Jurkat, Clone E6-1 (cell line): ENCODE measurements at places on chromosomes 3 and 15.
A peak's percentile ranks its signal among the peaks of the same experiment; 100 is the strongest.

DNA sequence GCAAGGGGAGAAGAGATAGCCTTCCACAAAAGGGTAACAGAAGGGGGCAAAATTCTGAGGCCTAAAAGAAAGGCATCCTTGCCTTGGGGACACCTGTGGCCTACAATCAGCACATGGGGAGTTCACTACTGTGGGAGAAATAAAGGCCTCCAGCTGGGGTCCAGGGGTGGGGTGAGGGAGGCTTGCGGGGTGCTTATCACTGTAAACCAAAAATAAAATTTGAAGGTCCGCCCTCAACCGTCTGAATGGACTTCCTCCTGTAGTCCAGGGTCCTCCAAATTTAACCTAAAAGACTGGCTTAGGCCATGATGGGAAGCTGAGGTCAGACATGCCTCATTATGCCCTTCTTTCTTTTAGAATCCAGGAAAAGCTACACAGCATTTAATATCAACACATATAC is 2.1 kb upstream of the POLR2M start:
- no peak for DNase-seq

DNA sequence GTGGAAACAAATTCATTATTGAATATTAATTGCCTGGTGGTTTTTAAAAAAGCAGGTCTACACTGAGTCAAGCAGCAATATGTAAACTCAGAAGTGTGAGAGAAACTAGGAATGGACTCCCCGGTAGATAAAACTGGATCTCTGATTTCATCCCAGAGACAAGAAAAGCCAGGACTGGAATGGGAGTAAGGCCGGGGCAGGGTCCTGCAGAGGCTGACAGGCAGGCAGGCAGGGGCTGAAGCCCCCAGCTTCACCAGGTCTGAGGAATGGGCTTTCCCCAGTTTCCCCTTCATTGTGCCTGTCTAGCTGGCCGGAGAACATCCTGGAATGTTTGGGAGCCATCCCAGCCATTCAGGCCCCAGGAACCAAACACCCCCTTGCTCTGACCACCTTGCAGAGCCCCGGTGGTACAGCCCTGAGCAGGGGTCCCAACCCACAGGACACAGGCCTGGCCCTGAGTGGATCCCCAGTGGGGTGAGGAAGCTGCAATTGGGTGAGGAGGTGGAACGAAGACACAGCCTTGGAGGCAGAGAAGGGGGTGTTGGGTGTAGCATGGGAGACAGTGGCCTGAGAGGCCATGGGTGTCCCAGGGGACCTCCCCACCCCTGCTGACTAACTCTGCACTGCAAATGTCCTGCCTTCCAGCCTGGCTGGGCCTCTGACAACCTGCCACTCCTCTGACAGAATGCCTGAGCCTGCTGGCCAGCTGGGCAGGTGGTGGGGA is 31.7 kb upstream of the XYLB start:
- DNase-seq, result no peak

- DNase-seq, result peak; percentile 87
Measured at GRCh38 chr3:50246517-50246954, 10.5 kb downstream of the GNAI2 start.

DNA sequence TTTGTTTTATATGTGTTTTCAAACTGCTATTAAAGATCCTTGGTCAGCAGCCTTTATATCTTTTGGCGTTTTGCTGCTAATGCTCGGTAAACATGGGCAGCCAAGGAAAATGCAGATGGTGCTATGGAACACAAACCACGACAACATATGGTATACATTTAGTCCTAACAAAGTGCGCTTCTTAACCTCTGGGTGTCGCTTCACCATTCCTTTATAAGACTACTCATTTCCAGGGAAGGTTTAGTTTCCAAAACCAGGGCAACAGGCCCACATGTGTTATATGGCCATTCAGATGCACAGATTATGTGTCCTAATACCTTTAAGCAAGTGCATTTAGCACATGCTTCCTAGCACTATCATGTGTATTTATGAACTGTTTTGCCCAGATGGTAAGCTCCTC is 14.7 kb downstream of the SHOX2 start:
- DNase-seq, result no peak

DNA sequence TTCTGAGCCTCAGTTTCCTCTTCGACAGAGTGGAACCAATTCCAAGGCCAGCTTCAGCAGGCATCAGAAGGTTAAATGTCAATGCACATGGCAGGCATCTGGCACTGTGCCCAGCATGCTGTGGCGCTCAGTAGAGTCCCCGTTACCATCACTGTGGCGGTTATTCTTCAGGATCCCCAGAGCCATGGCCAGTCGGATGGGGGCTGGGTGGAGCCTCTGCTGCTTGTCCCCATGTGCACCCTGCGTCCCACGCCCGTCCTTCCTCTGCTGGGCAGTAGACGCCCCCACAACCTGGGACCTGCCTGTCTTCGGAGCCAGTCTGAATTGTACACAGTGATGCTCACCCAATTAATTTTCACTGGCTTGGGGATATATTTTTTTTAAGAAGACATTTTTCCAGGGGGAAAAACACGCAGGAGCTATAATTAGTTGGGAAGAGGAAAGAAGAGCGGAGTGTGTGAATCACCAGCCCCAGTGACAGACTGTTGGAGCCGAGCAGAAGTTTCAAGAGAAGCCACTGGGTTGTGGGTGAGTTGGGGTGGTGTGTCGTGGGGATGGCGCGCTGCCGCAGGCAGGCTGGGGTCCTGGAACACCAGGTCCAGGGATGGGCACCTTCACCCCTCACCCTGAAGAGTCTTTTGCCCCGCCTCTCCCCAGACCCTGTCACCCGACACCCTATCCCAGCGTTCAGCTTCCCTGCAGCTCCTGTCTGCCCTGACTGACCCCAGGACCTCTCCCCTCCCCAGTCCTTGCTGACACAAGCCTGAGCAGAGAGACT is 26.8 kb upstream of the RPL29 start:
- no peak for DNase-seq

- no peak for DNase-seq
Measured at GRCh38 chr3:117367861-117368260, 658.3 kb downstream of the TUSC7 start.

DNA sequence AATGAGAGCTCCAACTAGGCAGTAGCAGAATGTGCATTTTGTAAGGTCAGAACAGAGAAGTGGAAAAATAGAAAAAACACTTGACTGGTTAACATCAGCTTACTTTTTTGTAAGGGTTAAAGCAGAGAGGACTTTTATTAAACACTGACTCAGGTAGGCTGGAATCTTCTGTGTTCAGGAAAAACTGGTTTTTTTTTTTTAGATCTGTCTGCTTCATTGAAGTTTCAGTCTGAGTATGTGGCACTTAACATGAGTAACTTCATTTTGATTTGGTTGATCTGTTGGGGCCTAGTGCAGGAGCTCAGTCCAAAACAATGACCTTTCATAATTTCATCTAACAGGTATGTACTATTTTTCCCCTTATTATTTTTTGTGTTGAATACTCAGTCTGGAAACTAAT is 141.1 kb downstream of the DOCK3 start:
- no peak for DNase-seq
